T-helper 17 cell (primary cell): ENCODE measurements at places on chromosomes 5 and 9.

- DNase-seq = no peak
Measured at GRCh38 chr9:136568288-136569081, 22.6 kb upstream of the NOTCH1 start.

DNA sequence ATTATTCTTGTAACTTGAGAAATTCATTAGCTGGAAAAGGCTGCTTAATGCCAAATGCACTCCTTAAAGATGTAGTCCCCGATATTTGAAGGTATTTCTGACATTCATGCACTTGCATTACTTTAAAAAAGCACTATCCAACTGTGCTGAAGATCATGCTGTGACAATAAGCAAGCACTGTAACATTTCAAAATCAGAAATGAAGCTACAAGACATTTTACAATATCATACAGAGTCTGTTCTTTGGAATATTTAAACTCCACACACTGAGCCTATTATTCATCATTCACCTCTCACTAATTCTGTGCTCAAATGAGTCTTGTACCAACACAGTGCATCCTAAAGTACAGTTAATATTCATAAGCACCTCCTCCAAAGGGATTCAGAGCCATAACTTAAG lies 413.2 kb downstream of the CETN3 start:
- no peak for DNase-seq

DNA sequence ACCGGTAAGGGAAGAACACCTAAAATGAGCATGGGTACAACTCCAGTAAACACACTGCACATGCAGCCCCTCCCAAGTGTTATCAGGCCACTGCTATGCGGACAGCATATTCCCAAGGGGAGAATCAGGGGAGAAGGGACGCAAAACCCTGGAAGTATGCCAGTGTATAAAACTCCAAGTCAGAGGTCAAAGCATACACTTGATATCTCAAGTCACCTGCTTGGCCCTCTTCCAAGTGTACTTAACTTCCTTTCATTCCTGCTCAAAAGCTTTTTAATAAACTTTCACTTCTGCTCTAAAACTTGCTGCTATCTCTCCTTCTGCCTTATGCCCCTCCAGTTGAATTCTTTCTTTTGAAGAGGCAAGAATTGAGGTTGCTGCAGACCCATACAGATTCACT lies 408.1 kb downstream of the HTR1A start:
- DNase-seq = no peak

GRCh38 chr5:95533106-95533505 lies 21.7 kb downstream of the SKIC3 start:
- no peak for DNase-seq
